Stimulated activated CD8-positive, alpha-beta memory T cell treated with anti-CD3 and anti-CD28 coated beads, Interleukin-2, amount 100 ng/mL, for 1 hour (primary cell): ENCODE measurements at places on chromosomes 12 and 14.

DNA sequence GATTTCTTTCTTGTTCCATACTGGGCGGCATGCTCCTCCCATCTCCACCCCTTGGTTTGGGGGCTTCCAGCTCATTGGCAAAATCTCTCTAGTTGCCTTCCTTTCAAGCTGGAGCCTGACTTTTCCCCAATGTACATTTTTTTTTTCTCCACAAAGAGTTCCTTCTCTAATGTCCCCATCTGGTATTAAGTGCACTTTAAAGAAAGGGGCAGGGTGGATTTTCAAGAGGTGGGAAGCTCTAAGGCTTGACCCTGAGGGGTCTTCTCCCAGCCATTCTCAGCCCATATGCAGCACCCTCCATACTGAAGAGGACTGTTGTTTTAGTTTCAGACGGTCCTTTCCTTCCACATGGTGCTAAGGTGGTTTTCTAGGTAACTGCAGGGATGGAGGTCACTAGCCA is 5.8 kb upstream of the PIP4K2C start:
- DNase-seq: no peak

DNA sequence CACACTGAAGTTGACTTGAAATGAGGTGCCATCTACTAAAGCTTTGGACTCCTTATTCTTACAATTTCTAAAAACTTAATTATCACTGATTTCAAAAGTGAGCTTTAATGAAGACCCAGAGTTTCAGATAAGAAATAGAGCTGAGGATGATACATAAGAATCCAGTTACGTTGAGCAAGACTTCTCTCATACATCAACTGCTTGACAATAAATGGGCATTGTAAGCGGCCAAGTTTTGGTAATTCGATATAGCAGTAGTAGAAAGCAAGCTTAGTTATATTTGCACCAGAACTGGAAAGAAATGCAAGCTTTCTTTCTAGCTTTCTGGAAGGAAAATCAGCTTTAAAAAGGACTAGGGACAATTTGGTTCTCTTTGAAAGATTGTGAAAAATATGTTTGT is 1359.6 kb downstream of the FSCB start:
- no peak for DNase-seq

- no peak for DNase-seq
Measured at GRCh38 chr12:52207106-52207505, 15.3 kb upstream of the KRT80 start.

DNA sequence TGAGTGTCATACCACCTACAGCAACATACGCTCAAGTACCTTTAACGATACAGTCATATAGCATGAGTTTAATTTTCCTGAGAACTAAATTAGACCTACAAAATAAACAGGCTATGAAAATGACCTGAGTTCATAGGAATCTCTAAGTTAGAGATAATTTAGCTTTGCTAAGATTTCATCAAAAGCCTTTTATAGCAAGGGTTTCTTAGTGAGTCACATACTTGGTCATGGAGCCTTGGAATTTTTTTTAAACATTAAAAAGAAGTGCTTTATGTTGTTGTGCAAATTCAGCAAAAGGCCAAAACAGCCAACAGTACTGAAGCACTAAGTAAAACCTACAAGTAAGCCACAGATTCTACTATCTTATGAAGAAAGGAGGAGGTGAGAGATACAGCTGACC is 93.6 kb upstream of the FERMT2 start:
- DNase-seq: no peak

- no peak for DNase-seq
Measured at GRCh38 chr12:16515666-16516065, 90.3 kb downstream of the LMO3 start.

- no peak for DNase-seq
Measured at GRCh38 chr12:94690198-94690771, 39.9 kb upstream of the TMCC3 start.
